ENCODE measurements at places on chromosomes 12 and 14.
A peak's percentile ranks its signal among the peaks of the same experiment; 100 is the strongest.

DNA sequence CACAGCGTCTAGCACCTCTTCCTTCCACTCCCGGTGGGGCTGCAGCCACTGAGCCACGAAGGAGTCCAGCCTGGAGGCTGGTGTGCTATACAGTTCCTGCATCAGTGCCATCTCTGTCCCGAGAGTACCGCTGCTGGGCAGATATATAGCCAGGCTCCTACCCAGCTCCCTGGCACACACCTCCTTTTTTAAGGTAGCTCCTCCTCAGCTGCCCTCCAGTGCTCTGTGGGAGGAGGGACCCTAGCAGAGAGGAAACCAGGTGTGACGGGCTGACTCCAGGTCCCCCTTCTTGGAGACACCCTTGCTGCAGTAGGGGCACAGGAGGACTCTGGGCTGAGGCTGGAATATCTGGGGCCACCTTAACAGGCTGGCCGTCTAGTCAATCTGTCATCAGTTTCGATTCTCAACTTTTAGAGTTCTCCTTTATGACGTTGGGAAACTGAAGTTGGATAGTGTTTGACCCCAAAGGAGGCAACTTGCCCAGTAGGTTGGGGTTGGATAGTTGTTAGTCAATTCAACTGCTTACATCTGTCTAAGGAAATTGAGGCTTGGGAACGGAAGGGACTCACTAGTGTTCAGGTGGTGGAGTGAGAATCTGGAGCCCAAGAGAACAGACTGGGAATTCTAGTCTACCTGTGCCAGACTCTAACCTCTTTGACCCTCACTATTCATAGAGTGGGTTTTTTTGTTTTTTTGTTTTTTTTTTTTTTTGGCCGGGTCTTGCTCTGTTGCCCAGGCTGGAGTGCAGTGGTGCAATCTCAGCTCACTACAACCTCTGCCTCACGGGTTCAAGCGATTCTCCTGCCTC is at the start of gene OASL:
Gene OASL (minus strand): TSS at position 386 of the 808 bp plus-strand sequence. CDS start 275 bp downstream, at position 111.
- peak; percentile 16 for DNase-seq

GRCh38 chr14:33682760-33683159 is 268.1 kb downstream of the EGLN3 start:
- no peak for DNase-seq

- no peak for DNase-seq
Measured at GRCh38 chr12:52248541-52249461, 15.8 kb downstream of the KRT7 start.

DNA sequence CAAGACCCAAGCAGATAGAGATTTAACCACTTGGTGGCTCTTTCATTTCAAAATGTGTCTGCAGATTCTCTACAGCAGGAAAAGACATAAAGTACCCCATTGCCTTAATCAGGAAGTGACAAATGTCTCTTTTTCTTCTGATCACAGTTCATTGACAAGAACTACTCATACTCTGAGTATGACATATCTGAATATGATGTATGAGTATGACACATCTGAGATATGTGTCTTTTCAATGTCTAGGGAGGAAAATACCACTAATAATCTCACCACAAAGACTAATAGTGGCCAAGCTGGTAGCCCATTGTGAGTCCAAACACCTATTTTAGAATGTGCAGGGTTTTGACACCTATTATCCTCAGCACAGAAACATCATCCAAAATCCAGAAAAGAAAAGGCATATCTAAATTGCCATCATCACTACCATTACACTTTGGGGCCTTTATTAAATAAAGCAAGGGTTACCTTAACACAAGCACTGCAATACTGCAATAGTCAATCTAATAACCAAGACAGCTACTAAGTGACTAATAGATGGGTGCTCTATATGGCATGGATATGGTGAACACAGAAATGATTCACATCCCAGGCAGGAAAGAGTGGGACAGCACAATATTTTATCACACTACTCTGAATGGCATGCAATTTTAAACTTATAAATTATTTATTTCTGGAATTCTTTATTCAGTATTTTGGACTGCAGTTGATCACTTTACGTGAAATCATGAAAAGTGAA is 243.7 kb upstream of the FAR2 start:
- no peak for DNase-seq

- DNase-seq, result no peak
Measured at GRCh38 chr12:115869604-115870003, 407.9 kb downstream of the MED13L start.

DNA sequence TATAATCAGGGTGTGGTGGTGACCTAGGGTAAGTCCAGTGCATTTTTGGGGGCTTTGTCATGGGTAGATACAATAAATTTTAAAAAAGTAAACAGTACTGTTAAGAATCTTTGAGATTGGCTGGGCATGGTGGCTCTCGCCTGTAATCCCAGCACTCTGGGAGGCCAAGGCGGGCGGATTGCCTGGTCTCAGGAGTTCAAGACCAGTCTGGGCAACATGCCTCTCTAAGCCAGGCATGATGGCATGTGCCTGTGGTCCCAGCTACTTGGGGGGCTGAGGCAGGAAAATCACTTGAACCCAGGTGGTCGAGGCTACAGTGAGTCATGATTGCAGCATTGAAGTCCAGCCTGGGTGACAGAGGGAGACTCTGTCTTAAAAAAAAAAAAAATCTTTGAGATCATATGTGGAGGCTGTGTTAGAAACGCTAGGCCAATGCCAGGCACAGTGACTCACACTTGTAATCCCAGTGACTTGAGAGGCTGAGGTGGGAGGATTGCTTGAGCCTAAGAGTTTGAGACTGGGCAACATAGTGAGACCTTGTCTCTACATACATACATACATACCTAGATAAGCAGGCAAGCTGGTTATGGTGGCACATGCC is 67.7 kb downstream of the PRKCH start:
- peak; percentile 47 for DNase-seq

DNA sequence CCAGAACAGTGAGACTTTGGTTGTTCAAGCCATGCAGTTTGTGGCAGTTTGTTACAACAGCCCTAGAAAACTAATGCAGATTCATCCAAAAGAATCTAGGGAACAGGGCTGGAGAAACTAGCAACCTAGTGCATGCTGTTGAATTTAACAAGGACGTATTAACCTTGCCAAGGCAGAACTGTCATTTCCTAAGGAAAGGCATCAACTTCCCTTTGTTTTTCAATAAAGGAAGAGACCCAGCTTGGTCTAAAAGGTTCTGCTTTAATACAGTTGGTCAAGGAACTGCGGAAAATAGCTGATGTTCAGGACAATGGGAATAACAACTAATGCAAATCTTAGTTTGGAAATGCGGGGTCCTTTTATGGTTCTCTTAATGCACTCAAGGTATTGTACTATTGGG is 11.5 kb downstream of the AK7 start:
- DNase-seq, result no peak

DNA sequence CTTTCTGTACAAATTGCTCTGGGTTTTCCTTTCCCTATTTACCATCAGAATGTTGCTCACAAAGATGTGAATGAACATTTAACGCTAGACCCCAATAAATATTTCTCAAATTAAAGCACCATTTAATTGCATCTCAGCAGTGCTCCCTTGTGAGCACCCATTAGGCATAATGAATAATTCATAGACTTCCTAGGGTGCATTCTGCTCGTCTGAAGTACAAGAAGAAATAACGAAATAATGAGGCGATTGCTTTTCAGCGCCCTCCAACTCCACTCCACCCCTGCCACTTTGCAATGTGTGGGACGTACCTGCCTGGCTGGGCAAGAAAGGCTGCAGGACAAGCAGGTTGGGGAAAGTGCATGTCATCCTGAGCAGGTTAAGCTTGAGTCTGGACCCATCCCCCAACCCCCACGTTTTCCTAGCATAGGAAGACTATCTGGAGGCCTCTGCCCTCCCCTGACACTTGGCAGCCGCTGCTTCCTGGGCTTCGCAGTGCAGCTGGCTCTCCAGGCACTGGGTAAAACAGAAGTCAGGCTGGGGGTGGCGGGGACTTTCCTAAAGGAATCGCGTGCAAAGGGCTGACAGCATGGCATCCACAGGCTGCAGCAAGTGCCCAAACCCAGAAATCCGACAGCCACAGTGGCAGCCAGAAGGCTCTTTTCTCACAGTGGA is 253.7 kb downstream of the DUSP6 start:
- DNase-seq, result peak; percentile 16

- DNase-seq, result peak; percentile 57
Measured at GRCh38 chr12:75438059-75438754, 42.3 kb upstream of the GLIPR1 start.

DNA sequence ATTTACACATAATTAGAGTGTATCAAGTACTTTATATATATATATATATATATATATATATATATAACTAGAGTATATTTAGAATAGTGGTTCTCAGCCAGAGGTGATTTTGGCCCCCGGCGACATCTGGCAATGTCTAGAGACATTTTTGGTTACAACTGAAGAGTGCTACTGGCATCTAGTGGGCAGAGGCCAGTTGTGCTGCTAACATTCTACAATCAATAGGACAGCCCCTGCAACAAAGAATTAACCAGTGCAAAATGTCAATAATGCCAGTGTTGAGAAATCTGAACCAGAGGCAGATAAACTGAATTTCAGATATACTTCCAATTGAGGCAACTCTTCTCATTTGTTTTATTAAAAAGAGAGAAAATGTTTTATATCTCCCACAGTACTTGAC is 8.9 kb downstream of the GTF2A1 start:
- DNase-seq, result peak; percentile 53

GRCh38 chr12:31567029-31567428 is 23.9 kb downstream of the DENND5B start:
- no peak for DNase-seq

GRCh38 chr14:92039063-92039718 is 668 bp downstream of the TRIP11 start:
- peak; percentile 80 for DNase-seq

- no peak for DNase-seq
Measured at GRCh38 chr14:35689000-35689460, 120.1 kb downstream of the RALGAPA1 start.
